ENCODE measurements at places on chromosomes 1 and 21.
A peak's percentile ranks its signal among the peaks of the same experiment; 100 is the strongest.

GRCh38 chr1:153733970-153734369 is 6.1 kb downstream of the INTS3 start:
- DNase-seq, result no peak

- peak; percentile 61 for DNase-seq
Measured at GRCh38 chr1:200628223-200628881, 7.8 kb upstream of the KIF14 start.

- DNase-seq, result no peak
Measured at GRCh38 chr1:172320733-172321132, 99.8 kb upstream of the C1orf105 start.

DNA sequence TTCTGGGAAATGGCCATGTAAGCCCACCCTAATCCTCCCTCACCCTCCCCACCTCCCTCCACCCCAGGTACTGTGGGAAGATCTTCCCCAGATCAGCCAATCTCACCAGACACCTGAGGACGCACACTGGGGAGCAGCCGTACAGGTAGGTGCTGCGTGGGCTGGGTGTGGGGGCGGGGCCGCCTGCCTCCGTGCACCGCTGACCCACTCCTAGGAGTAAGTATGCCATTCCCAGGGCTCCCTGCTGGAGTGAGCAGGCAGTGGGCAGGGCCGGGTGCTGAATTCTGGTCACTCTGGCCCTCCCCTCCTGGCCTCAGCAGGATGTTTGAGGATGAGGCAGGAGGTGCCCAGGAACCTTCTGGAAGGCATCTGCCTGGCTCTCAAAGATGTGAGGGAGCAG is 35.9 kb upstream of the ARHGEF16 start:
- DNase-seq, result no peak

DNA sequence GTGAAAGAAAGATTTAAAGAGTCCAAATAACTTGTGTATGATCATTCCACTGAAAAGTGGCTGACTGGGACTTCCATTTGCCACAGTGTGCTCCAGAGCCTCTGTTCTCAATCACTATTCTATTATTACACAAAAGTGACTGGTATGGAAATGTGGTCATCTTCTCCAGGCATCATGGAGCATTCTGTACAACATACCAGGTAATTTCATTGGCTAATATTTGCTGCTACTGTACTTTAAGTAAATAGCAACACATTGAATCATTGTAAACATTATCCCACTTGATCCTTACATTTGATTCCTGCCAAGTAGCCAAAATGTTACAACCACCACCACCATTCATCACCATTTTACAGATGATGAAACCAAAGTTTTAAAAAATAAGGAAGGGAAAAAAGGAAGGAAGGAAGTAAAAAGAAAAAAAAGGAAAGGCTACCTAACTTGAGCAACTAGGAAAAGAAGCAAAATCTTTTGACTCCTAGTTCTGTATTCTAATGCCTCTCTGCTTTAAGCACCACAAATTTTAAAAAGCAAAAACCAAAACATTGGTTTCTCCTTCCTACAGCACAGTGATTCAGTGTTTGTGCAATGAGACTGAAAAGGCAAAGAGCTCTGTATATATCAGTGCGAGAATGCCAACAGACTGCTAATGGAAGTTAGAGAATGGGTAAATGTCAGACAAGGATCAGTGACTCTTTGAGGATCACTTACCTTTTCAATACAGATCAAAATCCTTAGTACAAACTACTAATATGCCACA is 361.4 kb upstream of the PTBP2 start:
- DNase-seq, result no peak

GRCh38 chr1:226723657-226724532 is 15.2 kb downstream of the ITPKB start:
- DNase-seq, result no peak

DNA sequence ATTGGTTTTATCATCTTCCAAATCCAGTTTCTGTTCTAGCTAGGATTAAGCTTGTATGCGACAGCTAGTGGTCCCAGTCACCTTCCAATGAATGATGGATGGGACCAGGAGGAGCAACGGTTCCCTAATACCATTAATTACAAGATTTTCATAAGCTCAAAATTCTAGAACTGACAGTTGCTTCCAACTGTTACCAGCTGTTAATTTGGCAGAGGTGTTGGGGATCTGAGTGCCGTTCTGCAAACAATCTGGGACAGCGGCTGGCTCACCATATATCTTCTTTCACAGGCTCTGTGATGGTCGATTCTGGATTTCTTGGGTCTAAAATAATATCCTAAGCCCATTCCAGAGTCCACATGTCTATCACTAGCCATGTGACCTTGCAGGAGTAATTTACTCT is 34.5 kb upstream of the RALGPS2 start:
- DNase-seq, result no peak

DNA sequence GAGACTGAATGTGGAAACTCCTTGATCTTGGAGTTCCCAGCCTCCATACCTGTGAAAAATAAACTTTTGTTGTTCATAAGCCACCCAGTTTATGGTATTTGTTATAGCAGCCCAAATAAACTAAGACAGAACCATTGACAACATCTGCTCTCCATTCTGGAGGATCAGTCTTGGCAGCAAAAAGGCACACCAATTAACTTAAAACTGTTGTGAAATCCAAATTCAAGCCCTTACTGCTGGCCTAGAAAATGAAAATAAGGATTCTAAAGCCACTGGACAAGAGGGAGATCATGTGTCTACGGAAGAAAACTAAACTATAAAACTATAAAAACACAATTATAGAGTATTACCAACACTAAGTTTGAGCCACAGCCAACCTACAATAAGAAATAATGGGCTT is 172.1 kb upstream of the RNPC3 start:
- no peak for DNase-seq

GRCh38 chr1:46061146-46061545 is 71.3 kb downstream of the PIK3R3 start:
- DNase-seq, result no peak

- DNase-seq, result no peak
Measured at GRCh38 chr21:35326677-35327076, 277.6 kb upstream of the RUNX1 start.

DNA sequence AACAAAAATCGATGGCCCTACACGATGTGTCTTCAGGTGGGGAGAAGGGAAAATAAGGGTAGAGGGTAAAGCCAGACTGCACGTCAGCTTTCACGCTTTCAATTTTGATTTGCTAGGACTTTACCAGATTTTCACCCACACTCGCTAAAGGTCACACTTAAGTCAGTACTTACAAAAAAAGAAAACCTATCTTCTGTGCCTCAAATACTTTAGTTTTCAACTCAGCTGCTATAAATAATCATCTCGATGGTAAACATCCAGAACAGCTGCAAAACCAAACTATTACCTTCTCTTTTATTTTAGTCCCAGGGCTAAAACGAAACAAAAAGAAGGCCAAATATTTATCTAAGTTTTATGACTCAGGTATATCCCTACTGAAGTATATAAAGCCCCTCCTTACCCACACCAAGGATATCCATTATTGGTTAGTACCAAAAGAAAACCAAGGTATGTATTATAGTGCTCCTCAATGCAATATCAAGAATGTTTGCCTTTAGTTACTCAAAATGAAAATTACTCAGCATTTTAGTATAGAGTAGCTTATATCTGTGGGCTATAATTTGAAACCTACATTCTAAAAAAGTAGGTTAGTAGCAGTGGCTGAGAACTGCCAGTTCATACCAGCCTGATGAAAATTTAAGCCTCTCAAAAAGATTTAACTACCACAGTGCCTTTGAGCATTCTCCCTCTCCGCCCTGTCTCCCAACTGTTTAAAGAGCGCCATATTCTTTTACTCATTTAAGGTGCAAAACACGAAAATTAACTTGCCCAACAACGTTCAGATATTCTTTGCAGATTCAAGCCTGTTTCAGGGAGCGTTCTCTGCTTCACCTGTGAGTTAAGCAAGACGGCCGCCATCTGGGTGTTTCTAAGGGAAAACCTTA is 1.5 kb downstream of the CSDE1 start:
- peak; percentile 60 for DNase-seq

DNA sequence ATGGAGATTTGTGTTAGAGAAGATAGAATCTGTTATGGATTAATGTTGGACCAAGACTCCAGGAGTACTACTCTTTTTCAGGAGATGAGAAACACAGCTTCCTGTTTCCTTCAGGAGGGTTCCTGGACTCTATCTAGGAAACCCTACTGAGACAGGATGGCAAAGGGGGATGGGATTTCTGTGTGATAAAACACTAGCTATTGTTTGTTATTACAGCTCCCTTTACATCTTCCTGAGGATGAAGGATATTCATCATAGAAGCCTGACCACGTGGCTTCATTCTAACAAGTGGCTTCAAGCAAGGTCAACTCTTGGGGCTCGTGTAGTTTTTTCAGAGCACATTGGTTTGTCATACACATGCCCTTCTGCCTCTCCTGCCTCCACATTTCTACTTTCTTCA is 33.3 kb downstream of the RGL1 start:
- no peak for DNase-seq

- no peak for DNase-seq
Measured at GRCh38 chr1:7265771-7266371, 480.6 kb downstream of the CAMTA1 start.

- DNase-seq, result no peak
Measured at GRCh38 chr1:85576642-85577418, 3.7 kb upstream of the CCN1 start.

DNA sequence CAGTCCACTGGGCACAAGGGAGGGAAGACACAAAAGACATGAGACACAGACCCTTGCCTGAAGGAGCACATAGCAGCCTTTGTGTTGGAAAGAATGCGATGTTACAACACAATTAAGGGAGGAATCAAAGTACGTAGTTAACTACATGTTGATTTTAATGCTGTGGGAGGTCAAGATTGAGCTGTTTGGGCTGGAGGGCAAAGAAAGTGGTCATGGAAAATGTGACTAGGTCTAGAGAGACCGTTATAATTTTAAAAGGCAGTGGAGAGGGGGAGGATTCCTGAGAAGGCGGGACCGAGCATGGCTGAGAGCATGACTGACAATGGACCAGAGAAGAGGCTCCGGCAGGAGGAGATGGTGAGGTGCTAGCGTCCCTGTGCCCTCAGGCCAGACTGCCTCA is 111.8 kb upstream of the ATP1A1 start:
- no peak for DNase-seq

DNA sequence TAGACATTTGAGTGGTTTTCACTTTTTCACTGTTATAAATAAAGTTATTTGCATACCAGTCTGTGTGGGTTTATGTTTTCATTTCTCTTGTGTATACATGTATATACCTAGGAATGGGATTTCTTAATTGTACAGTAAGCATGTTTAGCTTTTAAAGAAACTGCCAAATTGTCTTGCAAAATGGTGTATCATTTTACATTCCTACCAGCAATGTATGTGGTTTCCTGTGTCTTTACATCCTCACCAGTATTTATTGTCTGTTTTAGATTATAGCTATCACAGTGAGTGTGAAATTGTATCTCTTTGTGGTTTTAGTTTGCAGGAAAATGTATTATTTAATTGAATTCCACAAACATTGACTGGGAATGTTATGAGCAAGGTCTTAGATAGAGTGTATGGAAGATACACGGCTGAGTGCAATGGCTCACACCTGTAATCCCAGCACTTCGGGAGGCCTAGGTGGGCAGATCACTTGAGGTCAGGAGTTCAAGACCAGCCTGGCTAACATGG is 57.3 kb downstream of the MACF1 start:
- no peak for DNase-seq

DNA sequence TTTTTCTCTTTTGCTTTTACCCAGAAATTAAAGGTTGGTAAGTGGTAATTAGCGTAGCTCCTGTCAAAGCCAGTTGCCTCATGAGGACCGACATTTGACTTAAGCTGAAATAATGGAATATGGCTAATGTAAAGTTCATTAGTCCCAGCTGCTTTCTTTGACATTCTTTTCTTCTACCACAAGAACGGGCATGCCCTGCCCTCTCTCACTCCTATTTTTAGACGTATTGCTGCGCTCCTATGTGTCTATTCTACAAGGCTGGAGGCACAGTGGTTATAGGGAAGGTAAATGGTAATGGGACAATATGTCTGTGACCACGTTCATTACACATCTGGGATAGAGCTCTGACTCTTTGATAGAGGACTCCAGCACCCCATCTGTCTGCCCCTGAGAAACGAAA is 6.8 kb downstream of the CORT start:
- no peak for DNase-seq

GRCh38 chr1:178528953-178529335 is 16.0 kb downstream of the TEX35 start:
- no peak for DNase-seq
